CD4-positive, alpha-beta T cell treated with Interleukin-1 beta for 1 hour (primary cell): ENCODE measurements at places on chromosomes 1 and 21.

DNA sequence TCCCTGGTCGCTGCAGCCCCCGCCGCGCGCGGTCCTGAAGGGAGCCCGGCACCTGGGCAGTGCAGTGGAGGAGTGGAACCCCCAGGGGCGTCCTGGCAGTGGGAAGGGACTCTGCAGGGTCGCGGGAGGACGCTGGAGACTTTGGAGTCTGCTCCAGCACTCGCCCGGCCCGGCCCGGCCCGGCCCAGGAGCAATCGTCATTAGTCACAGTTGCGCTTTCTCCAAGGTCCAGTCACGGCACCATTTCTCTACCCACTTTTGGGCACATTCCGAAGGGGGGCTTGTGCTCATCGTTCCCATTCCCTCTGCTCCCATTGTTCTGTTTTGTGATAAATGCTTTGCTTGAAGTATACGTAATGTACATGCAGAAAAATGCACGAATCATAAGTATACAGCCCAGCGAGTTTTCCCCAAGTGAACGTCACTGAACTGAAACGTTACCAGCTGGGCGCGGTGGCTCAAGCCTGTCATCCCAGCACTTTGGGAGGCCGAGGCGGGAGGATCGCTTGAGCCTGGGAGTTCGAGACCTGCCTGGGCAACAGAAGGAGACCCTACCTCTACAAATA, 999 bp downstream of the THAP3 start:
- DNase-seq, result no peak

- DNase-seq, result peak; percentile 34
Measured at GRCh38 chr1:145871994-145872924, 13.4 kb upstream of the PIAS3 start.

GRCh38 chr1:213083112-213083445, 32.0 kb downstream of the RPS6KC1 start:
- no peak for DNase-seq

- DNase-seq, result no peak
Measured at GRCh38 chr1:229046251-229046853, 224.6 kb upstream of the RAB4A start.

DNA sequence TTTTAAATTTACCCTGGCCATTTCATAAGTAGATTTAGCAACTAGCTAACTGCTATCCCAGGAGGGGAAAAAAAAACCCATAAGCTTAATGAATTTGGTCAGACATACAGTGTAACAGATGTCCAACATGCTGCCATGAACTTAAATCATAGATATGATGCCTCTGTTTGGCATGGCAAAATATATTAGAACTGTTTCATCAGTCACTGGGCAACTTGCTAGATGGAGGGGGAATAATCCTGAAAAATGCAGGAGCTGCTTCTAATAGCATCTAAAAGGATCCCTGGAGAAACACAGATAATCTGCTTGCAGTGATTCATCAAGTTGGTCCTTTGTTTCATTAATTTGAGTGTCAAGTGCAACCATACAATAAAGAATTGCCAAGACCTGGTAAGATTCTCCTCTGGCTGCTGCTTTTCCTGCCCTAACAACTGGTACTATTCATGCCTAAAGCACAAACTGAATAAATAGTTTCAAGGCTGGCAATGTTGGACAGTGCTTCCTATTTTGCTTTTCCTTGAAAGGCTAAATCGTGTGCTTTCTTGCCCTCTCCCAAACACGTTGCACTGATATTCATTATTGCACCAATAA, 1.5 kb upstream of the ST6GALNAC5 start:
- no peak for DNase-seq

GRCh38 chr1:187961895-187962294, 1133.1 kb downstream of the PLA2G4A start:
- no peak for DNase-seq

GRCh38 chr1:25871086-25871703, 4.3 kb downstream of the PAQR7 start:
- no peak for DNase-seq

- DNase-seq, result no peak
Measured at GRCh38 chr1:93262645-93263044, 82.1 kb downstream of the CCDC18 start.

DNA sequence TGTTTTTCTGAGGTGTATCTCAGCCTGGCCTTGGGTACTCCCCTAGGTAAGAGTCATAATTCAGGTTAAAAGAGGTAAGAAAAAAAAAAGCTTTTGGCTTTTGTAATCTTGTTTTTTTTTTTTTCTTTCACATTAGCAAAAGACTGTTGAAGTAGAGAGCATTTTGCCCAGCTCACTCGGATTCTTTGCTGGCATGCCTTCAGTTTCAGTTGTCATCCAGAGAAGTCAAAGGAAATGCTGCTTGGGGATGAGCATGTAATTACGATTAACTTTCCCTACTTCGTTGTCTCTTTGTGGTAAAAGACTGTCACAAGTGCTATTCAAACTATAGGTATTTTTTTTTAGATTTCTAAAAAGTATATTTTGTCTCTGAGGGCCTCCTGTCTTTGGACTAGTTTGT, 6.3 kb downstream of the BACH1 start:
- DNase-seq, result no peak
